ENCODE measurements at places on chromosomes 1 and 21.

DNA sequence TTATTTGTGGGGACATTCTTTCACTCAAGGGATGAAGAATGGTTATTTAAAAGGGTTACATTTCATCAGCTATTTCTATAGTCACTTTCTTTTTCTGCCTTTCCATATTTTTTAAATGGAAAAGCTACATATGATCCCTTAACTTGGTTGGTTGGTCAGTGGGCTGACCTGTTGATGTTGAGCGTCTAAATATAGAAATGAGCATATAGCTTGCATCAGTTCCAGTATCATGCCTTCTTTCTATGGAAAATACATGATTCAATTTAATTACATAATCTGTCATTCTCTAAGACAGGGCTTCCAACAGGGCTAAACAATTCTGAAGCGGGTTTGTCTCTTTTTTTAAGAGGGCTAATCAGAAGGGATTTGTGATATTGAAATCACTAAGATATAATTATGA is 40.6 kb downstream of the TYW3 start:
- DNase-seq, result no peak

DNA sequence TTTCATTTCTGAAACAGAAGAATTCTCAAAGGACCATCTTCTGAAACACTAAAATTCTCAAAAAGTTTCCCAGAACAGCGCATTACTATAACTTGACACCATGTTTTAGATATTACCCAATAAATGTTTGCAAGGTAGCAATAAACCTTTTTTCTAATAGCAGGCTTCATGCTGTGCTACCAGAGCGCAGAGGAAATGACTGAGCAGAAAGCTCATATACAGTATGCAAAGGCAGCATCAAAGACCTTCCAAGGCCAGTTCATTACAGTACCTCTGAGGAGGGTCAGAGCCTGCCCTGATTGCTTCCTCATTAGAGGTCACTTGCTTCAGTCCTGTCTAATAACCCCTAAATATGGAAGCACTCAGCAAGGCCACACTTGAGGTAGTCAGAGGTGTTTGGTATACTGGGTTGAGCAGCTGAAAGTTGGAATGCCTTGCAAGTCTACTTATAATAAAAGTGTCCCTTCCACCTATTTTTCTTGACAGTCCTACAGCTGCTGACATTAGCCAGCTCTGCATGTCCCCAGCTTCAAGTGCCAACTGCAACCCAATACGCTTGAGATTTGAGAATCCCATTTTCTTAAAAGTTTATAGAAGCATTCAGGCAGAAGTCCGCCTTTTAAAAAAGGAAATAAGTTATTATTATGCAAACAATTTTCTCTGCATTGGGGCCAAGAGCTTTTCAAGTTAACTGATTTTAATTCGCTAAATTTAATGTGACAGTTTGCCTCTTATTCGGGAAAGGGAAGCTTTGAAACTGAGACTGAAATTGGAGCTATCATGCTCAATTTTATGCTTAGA is 207.2 kb downstream of the ZC3H11B start:
- no peak for DNase-seq

- no peak for DNase-seq
Observed at GRCh38 chr1:171904778-171905450, 63.6 kb downstream of the DNM3 start.

GRCh38 chr1:193661385-193661784 is 475.0 kb upstream of the B3GALT2 start:
- no peak for DNase-seq

Measured in hematopoietic multipotent progenitor cell (in vitro differentiated cells).